GM12891 (cell line): ENCODE measurements at places on chromosomes 5 and 9.

GRCh38 chr9:129306318-129306973, 128.4 kb upstream of the IER5L start:
- no peak for DNase-seq

- DNase-seq, result no peak
Observed at GRCh38 chr9:122318284-122318683, 52.5 kb upstream of the PTGS1 start.

DNA sequence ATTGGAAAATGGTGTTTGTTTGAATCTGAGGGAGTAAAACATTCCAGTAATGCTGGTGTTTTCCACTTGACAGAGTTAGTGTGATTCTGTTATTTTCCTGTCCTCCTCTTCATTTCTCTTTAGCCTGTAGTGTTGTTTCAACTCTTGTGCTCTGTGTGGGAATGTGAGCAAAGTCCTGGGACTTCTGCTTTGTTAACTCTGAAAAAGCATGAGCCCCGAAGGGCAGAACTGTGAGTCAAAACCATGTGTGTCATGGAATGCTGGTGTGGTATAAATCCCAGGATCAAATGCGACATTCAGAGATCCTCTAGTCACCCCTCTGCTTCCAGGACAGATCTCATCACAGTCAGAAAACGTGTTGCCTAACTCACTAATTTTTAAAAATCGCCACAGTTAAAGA, 8.9 kb downstream of the F2R start:
- DNase-seq, result no peak

DNA sequence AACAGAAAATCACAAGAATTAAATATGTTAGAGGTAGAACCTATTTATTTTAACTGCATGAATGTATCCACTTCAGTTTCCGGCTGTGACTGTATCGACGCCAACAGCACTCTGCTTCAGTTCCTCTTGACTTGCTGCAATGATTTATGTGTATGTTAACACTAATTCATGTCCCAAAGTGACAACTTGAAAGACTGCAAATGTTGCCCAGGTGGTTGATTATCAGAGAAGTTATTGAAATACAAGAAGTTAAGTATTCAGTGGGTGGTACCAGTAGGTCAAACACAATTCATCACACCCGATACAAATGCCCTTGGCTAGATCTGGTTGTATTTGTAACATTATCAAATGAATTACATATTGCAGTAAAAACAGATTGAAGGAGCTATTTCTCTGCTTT, 622.7 kb upstream of the CDH18 start:
- DNase-seq, result no peak

DNA sequence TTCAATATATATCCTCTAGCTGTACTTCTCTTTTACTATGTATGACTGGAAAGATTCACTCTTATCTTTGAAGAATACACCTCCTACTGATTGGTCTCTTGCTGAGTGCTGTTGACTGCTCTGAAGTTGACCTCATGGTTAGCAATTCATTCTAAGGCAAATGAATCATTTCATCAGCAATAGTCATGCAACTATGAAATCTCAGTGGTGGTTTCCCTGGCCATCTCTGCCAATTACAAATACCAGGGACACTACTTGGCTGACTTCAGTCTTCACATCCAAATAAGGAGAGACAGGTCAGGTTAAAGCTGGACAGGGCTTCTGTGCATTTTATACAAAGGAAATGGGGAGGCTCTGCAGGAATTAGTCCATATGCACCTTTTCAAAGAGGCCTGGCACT, 333.5 kb upstream of the ACTBL2 start:
- DNase-seq, result no peak
